ENCODE measurements at places on chromosomes 1 and 21. TPM values are rescaled to one million over a fixed set of nuclear protein-coding genes. Genes with fewer than 3 reads are reported as not detected.

GBP4 gene
- 0.50 TPM for total RNA-seq

KRTAP11-1 gene
- not detected for total RNA-seq

HOOK1 gene
- total RNA-seq, result 8.9 TPM

KAZN gene
- 2.8 TPM for total RNA-seq

RGS1 gene
- total RNA-seq, result not detected

NCMAP gene
- 1.5 TPM for total RNA-seq

COL6A2 gene
- total RNA-seq, result 373 TPM

CD1D gene
- 0.34 TPM for total RNA-seq

DIP2A gene
- 22.6 TPM for total RNA-seq

TRMT13 gene
- total RNA-seq, result 17.3 TPM

GSTM1 gene
- total RNA-seq, result 16.3 TPM

IL22RA1 gene
- 0.21 TPM for total RNA-seq

NTNG1 gene
- 5.2 TPM for total RNA-seq

DNA sequence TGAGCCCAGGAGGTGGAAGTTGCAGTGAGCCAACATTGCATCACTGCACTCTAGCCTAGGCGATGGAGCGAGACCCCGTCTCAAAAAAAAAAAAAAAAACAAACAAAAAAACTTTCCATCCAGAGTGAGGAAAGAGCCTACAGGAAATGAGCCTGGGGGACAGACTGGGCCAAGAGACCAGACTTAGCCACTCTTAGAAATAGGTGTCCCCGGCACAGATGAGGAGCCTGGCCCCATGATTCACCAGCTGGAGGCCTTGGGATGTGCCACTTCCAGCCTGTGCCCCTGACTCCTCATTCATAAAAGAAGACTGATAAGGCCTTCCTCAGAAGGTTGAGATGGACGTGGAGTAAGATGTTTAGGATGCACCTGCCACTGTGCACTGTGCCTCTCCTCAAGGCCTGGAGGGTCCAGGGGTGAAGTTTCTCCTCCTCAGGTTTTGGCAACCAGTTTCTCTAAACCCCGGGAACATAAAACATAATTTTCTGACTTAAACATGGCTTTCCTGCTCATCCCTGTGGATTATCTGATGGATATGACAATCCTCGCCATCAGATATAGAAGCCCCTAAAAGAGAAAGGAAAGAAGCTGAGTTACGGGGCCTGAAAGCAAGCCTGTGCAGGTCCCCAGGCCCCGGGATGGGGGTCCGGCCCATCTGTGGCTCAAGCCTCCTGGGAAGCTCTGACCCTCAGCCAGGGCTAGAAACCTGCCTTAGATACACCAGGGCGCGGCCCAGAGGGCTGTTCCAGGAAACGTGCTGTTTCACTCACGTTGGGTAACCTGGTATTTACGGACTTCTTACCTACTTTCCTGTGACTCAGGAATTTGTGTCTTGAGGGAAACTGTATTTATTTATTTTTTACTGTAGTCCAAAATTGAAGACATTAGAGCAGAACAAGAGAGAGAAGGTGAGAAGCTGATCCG lies 26.0 kb downstream of the MX1 start:
- DNase-seq, result no peak

DNA sequence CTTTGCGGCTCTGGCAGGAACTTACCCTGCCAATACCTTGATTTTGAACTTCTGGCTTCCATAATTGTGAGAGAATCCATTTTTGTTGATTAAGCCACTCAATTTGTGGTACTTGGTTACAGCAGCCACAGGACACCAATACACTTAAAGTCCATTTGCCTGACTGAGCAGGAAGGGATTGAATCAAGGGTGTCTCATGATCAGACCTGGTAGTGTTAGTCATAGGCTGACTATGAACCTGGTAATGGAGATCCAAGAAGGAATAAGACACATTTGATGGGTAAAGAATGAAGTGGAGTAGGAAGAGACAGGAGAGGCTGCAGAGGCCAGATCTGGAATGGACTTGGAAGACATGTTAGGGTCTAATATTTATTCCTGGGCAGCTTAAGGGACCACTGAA lies 31.2 kb upstream of the MAP1LC3C start:
- no peak for DNase-seq

DNA sequence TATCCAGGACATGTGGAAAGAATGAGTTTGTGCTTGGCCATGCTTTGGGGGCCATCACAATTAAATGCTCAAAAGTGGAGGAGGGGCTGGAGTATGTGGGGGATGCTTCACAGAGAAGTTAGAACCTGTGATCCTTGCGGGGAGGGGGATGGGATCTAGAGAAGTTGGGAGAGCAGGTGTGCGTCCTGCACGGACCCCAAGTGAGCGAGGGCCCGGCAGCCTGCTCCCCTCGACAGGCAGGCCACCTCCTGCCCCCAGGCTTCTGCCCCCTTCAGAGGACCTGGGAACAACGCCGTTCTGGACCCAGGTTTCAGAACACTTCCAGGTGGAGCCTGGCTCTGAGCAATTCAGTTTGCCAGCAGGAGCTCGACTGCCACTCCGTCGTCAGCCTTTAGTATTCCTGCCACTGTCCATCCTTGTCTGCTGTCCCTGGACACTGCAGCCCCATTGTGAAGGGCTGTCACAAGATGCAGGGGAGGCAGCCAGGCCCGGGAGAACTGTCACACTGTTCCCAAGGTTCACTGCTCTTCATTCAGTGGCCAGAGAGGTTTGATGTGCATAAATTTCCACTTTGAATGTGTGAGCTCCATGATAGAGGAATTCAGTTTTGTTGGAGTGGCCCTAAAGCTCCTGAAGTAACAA lies 112.2 kb downstream of the DHRS3 start:
- no peak for DNase-seq

DNA sequence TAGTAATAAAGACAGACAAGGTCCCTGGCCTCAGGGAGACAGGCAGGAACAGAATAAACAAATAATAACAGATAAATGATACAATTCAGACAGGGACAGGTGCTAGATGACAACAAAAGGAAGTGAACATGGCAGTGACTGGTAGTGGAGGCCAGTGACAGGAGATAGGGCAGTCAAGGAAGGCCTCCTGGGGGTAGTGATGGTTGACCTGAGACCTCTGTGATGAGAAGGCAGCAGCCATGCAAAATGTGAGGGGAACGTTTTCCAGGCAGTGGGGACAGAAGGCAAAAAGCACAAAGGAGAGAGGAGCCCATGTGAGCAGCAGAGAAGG lies 18.5 kb downstream of the OPTC start:
- no peak for DNase-seq

GRCh38 chr1:231499148-231499763 lies 29.2 kb upstream of the TSNAX start:
- DNase-seq, result no peak

DNA sequence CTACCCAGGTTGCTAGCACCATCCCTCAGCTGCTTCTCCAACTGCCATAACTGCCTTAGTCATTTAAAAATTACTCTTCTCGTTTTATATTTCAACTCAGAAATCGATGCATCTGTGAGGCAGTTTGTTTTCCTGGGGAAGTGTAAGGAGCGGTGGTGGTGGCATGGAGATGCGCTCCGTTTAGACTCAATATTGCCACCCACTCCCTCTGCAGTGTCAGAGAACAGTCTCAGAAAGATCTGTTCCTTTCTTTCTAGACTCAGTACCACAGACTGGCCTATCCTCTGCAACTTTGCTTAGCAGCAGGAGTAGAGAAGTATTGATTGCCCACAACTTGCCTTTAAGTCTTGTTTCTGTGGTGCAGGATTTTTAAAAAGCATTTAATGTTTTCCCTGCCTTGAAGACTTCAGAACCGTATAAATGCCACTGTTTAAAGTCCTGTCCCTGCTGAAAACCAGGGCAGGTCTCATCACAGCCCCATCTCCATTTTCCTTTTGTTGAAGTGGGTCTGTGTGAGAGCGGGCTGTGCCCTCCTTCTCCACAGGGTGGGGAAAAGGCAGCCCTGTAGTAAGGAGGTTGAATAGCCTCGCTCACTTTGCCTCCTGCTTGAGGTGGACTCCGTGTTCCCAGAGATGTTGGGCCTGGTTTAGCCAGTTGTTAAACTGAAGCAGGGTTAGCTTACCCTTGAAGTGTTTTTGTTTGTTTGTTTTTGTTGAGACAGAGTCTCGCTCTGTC lies 105.2 kb downstream of the NFIA start:
- DNase-seq, result no peak

DNA sequence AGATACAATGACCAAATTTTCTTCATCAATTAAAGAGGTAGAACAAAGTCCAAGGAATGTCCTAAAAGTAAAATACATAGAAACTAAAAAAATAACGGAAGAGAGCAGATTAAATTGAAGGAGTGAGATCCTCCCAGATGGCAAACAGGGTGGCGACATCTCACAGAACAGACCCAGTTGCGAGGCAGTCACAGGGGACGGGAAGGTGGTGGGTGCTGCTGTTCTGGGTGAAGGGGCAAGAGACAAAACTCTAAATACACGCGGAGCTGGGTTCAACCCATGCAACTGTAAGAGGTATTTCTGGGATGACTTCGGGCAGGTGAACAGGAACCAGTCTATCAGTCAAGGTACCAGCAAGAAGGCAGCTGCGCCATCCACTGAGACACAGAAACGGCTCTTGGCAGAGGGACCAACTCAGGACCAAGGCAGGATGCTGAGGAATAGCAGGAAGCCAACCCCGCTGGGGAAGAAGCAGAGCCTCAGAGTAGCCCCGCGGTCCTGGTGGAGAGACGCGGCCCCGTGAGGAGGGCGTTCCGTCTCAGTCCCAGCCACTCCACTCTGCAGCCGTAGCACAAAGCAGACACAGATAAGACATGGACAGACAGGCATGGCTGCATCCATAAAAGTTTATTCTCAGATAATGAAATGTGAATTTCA lies 32.2 kb downstream of the WDR4 start:
- no peak for DNase-seq

DNA sequence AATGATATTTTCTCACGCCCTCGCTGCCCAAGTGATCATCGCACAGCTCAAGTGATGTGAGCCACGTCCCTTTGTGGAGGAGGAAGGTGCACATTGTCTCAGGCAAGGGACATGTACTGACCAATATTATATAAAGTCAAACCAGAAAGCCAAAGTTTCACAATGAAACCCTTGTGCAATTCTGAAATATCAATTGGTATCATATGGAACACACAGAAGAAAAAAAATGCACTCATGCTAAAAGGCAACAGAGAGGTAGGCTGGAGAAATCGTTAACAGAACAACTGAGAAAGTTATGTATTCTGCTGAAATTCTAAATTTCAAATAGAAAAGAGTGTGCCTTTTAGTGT lies 1.9 kb downstream of the JAM2 start:
- no peak for DNase-seq

GRCh38 chr1:98920441-98921110 lies 84.1 kb downstream of the PLPPR5 start:
- DNase-seq, result no peak

DNA sequence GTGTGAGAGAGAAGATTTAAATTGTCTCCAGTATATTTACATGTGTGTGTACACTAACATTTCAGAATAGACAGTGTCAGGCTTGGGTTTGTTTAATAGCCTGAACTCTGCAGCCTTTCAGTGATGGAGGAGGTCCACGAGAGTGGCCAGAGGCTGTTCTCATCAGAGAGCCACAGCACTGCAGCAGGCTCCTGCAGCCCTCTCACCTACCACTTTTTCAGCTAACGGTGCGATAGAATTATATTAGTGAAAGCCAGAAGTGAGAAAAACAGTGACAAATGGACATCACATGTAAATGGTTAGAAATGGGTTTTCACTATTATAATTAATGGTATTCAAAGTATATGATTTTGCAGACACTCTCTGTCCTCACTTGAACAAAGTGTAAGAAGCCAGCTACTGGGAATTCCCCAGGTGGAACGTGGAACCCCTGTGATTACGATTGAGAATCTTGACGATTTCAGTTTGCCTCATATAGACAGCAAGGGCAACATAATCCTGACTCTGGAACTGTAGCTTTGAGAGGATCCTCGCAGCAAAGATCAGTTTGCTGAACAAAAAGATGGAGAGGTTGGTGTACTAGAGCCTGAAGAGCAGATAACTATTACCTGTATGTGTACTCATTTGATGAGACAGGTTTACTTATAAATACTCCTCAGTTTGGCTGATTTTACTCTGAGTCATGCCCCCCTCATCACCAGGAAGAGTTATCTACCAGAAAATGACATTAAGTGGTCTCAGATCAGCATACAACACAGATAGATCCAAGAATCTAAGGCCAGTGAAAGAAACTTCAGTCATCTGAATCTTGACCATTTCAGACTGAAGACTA lies 31.4 kb downstream of the IFI16 start:
- no peak for DNase-seq

DNA sequence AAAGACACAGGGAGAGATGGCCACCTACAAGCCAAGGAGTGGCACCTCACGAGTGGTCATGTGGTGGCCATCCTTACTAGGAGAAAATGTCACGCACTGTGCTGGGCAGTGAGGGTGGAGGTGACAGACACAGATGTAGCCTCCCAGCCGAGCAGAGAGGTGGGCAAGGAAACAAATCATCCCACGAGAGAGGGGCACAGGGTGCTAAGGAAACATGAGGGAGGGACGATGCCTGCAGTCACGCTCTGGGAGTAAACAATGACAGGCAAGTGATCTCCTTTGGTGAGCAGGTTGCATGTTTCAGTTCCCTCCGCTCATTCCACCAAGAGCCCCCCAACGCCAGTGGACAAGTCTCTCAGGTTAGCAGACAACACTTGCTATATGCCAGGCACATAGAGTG lies 65.8 kb downstream of the CD247 start:
- no peak for DNase-seq

GRCh38 chr21:36858320-36858957 lies 108.0 kb downstream of the HLCS start:
- DNase-seq, result no peak

All from kidney epithelial cell (primary cell).